ENCODE measurements at places on chromosomes 1 and 21.

GRCh38 chr1:48807554-48808260 lies 31.0 kb upstream of the BEND5 start:
- DNase-seq, result no peak

GRCh38 chr1:109133815-109134214 lies 19.9 kb downstream of the ELAPOR1 start:
- peak; percentile 96 for DNase-seq

- no peak for DNase-seq
Measured at GRCh38 chr1:210201681-210202080, 30.9 kb upstream of the SERTAD4 start.

- no peak for DNase-seq
Measured at GRCh38 chr1:179127163-179127895, 45.5 kb downstream of the TOR3A start.

DNA sequence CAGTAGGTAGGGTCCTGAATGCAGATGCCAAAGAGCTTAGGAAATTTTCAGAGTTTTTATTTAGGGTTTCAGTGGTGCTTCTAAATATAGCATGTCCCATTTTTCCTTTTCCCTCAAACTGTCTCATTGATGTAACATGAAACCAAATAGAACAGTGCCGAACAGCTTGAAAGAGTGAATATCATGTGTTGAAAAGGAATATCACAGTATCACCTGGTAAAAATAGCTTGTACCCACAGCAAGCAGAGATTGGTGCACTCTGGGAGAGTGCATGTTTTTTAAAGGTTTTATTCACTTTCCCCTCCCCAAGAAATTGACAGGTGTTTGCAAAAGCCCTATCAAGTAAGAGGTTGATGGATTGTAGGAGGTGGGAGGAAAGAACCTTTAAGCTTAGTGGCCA lies 41.9 kb upstream of the ELAVL4 start:
- DNase-seq, result no peak

DNA sequence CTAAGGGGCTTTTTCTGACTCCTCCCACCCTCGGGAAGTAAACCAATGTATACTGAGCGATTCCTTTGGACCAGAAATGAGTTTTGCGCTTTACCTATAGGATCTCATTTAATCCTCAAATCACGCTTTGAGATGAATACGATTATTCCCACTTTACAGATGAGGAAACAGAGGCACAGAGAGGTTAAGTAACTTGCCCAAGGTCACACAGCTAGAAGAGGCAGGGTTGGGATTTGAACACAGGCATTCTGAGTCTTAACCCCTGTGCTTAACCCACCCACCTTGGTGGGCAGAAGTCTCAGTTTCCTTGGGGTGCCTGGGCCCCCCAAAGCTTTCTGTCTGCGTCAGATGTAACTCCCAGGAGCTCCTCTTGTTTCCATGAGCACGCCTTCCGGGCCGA lies 85.8 kb upstream of the ACTL8 start:
- DNase-seq, result no peak

- no peak for DNase-seq
Measured at GRCh38 chr1:243346468-243346867, 90.6 kb downstream of the SDCCAG8 start.

GRCh38 chr1:3842912-3843311 lies 14.1 kb downstream of the CEP104 start:
- no peak for DNase-seq

DNA sequence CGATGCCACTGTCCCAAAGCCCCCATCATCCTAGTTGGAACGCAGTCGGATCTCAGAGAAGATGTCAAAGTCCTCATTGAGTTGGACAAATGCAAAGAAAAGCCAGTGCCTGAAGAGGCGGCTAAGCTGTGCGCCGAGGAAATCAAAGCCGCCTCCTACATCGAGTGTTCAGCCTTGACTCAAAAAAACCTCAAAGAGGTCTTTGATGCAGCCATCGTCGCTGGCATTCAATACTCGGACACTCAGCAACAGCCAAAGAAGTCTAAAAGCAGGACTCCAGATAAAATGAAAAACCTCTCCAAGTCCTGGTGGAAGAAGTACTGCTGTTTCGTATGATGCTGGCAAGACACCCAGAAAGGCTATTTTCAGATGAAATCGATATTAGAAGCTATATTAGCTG lies 8.1 kb downstream of the RHOU start:
- no peak for DNase-seq

DNA sequence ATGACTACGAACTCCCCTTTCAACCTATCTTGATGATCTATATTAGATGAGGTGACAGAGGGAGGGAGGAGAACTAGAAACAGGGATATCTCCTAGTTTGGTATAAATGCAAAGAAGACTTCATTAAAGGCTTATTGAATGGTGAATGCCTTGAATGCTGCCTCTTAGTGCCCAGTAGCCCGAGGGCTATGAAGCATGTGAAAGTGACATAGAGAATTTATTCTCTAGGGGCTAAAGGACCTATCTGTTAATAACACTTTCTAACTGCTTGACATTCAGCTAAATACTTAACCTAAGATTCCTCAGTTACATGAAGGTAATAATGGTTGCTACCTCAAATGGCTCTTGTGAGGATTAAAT lies 764.1 kb downstream of the LTN1 start:
- no peak for DNase-seq

GRCh38 chr21:44898851-44899767 lies 21.6 kb downstream of the ITGB2 start:
- no peak for DNase-seq

DNA sequence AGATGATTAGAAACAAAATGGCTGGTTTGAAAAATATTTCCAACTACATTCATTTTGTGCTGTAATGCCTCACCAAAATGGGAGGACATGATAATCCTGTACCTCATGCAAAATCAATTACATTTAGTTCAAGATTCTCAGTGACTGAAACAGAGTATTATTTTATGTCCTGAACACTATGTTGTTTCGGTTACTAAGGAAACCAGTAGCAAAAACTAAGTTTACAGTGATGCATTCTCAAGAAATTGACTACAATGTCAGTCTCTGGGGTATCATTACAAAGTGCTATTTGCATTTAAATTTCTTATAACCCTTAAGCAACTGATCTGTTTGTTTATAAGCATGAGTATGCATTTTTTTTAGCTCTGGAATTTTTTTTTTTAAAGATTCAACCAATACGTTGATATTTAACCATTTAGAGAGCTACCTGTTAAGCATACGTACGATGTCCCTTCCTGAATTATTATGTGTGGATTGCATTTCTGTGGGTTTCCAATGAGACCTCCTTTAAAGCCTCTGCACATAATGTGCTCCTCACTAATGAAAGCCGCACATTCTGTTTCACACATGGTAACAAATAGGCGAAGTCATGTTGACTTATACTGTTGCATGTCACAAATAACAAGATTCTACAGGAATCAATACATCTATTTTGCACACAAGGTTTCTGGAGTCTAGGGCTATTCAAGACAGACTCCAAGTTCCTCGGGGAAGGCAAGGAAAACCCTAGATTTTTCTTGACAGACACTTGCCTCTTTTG lies 1035.7 kb downstream of the ADGRL2 start:
- no peak for DNase-seq

DNA sequence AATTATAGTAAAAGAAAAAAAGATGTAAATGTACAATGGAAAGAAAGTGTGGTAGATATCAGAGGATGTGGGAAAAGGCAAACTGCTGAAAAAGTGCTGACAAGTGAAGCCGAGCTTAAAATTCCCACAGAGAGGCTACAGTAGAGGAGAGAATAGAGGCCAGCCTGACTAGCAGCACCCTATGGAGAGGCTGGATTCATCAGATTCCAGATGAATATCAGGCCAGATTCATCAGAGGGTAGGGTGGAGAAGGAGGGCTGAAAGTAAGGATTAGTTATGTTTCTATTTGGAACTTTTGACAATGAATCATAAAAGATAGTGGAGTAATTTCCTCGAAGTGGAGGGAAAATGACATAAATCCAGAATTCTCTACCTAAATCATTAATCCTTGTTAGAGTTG lies 60.4 kb upstream of the NEK7 start:
- no peak for DNase-seq

- no peak for DNase-seq
Measured at GRCh38 chr1:185281245-185281644, 35.8 kb downstream of the IVNS1ABP start.

DNA sequence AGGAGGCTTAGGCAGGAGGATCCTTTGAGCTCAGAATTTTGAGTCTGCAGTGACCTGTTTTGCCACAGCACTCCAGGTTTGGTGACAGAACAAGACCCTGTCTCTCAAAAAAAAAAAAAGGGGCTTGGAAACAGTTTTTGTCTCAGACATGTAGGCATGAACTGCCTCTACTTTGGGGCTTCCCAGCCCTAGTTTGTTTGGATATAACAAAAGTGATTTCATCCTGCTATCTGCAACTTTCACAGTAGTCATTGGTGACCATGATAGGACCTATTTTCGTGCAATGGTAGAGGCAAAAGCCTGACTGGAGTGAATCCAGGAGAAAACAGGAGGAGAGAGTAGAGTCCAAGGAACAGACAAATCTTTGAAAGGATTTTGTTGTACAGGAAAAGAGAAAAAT lies 20.3 kb upstream of the EVI5 start:
- no peak for DNase-seq

GRCh38 chr1:108785264-108785663 lies 38.8 kb downstream of the STXBP3 start:
- no peak for DNase-seq

- no peak for DNase-seq
Measured at GRCh38 chr1:111487133-111487532, 13.3 kb downstream of the C1orf162 start.

- no peak for DNase-seq
Measured at GRCh38 chr1:110525249-110525595, 6.2 kb upstream of the KCNA10 start.

GRCh38 chr1:40305451-40305850 lies 11.6 kb downstream of the COL9A2 start:
- DNase-seq, result no peak

DNA sequence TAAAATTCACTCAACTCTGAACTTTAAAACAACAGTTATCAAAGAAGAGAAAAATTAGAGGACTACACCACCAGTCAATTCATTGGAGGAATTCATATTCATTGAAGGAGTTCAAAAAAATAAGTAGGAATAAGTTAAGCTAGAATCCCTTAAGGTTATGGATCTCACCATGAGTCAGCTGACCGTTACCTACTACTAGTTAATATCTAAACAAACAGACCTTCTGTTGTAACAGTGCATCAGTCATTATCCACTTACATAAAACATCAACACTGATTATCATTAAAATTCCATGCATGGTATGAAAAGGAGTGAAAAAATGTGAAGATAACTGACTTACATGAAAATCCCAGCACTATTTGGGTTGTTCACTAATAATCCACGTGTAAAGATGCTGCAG lies 44.9 kb downstream of the FOXJ3 start:
- no peak for DNase-seq

GRCh38 chr1:24970926-24971875 lies 41.1 kb upstream of the RUNX3 start:
- no peak for DNase-seq

- no peak for DNase-seq
Measured at GRCh38 chr1:232765542-232765941, 39.7 kb upstream of the MAP10 start.

DNA sequence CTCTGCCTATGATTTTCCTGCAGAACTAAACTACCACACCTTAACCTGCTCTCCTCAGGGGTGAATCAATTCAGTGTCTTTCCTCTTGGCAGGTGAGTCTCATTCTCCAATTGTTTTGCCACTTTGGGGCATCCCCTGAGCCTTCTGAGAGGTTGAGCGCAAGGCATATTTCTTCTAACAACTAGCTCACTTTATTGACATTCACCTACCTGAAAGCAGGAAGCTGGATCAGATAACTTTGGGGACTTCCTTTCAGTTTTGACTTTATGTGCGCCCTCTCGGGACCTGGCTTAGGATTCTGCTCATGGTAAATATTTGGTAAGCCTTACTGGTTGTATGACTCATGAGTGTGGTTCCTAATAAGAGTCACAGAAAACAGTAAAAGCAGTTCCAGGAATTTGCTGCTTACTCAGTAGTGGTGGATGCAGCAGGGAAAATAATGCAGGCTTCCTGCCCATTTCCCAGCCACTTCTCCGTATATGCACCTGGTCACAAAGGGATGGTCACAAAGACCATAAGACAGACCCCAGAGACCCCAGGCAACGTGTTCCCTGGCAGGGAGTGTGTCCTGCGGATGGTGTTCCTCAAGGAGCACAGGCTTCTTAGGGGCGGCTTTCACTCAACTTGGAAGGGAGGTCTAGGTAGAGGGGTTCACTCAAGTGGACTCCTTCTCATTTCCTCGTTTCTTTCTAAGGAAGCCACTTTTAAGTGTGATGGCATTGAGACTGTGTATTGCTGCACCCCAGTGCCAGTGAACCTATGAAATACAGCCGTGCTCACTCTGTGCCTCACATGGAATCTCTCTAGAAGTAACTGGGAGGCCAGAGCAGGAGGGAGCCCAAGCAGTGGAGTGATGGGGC lies 22.0 kb upstream of the BATF3 start:
- no peak for DNase-seq
